ENCODE measurements at places on chromosomes 13 and 19. TPM values are rescaled to one million over a fixed set of nuclear protein-coding genes. Genes with fewer than 3 reads are reported as not detected.
A peak's percentile ranks its signal among the peaks of the same experiment; 100 is the strongest.

The BABAM1 gene
- total RNA-seq: 91.6 TPM

The MADCAM1 gene
- total RNA-seq: 1.1 TPM

The PDE4C gene
- total RNA-seq: 1.4 TPM

The LAIR1 gene
- total RNA-seq: 0.92 TPM

The C13orf46 gene
- 0.54 TPM for total RNA-seq

The ATP4B gene
- total RNA-seq: not detected

The LHFPL6 gene
- total RNA-seq: 19.0 TPM

The LILRB3 gene
- not detected for total RNA-seq

The KLK12 gene
- total RNA-seq: not detected

The CRLF1 gene
- total RNA-seq: 1.0 TPM

The YIPF2 gene
- 66.2 TPM for total RNA-seq

The IFT88 gene
- 28.5 TPM for total RNA-seq

The CCDC8 gene
- 51.7 TPM for total RNA-seq

The TMEM221 gene
- 6.0 TPM for total RNA-seq

The ZNF331 gene
- total RNA-seq: 19.5 TPM

The CERS4 gene
- total RNA-seq: 67.0 TPM

The ACP7 gene
- total RNA-seq: not detected

GRCh38 chr13:40235160-40235796, 431.2 kb downstream of the FOXO1 start:
- DNase-seq: no peak

GRCh38 chr19:23436944-23437343, 41.7 kb upstream of the ZNF91 start:
- no peak for DNase-seq

GRCh38 chr13:96000069-96000468, 53.1 kb downstream of the UGGT2 start:
- no peak for DNase-seq

DNA sequence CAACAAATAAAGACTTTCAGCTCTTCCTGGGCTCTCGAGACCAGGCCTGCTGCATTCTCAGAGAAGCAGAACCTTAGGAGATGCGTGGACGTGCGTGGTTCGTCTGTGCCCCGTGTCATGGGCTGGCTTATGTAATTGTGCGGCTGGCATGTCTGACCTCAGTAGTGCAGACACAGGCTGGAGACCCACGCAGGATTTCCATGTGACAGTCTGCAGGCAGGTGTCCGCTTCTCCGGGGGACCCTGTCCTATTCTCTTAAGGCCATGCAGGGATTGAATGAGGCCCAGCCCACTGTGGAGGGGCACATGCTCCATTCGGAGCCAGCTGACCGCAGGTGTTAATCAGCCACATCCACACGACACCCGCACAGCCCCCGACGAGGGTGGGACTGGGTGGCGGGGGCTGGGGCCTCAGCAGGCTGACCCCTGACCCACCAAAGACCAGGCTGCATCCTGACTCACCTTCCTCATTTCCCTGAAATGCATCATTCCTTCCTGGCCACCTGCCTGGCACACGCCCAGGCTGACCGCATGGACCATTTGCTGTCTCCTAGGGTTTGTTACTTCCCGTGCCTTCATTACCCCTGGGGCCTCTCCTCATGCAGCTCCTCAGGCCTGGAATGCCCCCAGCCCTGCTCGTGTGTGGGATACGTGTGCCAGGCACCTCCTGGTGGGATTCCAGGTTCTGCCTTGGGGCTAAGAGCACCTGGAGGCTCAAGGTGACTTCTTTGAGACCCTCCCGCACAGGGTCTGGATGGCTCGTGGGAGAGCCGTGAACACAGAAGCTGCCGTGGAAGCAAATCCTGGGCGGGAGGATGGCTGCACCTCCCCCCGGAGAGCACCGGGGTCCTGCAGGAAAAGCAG, 10.7 kb upstream of the MCF2L start:
- no peak for DNase-seq

DNA sequence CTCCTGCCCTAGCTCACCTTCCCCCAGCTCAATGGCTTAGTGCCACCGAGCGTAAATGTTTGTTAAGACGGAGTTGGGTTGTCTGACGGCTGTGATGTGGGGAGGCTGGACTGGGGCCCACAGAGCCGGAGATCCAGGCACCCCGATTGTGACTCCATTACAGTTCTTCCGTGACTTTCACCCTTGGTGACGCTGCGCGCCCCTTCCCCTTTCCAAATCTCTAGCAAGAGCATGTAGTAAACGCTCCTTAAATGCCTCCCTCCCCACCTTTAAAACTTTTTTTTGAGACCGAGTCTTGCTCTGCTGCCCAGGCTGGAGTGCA, 829 bp downstream of the REEP6 start:
- DNase-seq: no peak

GRCh38 chr19:13022111-13022858, 27.0 kb downstream of the NFIX start:
- no peak for DNase-seq

DNA sequence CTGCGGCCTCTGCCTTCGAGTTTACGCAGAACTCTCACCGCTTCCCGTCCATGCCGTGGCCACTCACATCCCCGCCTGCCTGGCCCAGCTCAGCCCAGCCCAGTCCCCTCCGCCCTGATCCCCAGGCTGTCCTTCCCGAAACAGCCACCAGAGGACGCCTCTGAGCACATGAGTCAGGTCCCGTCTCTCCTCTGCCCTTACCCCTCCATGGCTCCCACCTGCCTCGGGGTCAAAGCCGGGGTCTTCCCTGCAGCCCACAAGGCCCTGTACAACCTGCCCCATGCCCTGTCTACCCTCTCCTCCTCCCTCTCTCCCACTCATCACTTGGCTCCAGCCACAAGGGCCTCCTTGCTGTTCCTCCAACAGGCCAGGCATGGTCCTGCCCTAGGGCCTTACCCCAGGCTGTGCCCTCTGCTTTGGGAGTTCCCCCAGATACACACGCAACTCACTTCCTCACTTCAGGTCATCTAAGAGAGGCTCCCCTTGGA, 8.1 kb upstream of the SEMA6B start:
- peak; percentile 71 for DNase-seq

GRCh38 chr13:20833900-20834679, 60.3 kb upstream of the EEF1AKMT1 start:
- no peak for DNase-seq

GRCh38 chr19:16573925-16574324, 1.7 kb upstream of the SLC35E1 start:
- DNase-seq: no peak

GRCh38 chr19:40702337-40703012, 12.0 kb upstream of the NUMBL start:
- DNase-seq: peak; percentile 44

- DNase-seq: no peak
Observed at GRCh38 chr13:51317262-51317661, 22.2 kb upstream of the SERPINE3 start.

- DNase-seq: peak; percentile 54
Observed at GRCh38 chr19:29843180-29844051, 31.6 kb downstream of the CCNE1 start.

DNA sequence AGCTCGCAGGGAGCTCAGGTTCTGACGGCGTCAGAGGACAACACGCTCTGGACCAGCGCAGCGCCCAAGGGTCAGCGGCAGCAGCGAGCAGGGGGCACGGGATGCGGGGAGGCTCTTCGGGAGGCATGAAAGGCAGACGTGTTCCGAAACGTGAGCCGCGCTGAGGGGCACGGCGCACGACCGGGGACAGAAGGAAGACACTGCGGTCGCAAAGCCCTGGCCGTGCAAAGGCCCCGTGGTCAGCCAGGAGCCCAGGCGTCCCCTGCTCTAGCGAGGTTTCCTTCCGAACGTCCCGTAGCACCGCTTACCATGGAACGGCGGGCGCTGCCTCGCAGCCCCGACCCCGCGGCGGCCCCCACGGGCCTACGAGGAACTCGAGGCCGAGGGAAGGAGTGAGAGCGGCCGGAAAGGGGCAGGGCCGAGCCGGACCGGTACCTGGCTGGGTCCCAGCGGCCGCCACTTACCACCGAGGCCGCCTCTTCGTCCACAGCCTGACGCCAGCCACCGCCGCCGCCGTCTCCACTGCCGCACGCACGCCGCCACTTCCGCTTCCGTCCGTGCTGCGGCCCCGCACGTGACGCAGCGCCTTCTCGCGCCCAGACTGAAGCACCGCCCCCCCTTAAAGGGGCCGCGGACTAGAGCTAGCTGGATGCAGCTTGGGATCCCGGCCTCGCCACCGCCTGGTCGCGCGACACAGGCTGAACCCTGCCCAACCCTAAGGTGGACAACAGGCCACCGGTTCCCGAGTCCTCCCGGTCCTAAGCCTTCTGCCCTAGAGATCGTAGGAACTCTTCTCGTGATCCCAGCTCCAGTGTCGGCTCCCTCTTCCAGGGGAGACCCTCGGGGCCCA, 9.4 kb downstream of the ABHD17A start:
- DNase-seq: peak; percentile 76

GRCh38 chr13:58343076-58343475, 711.5 kb downstream of the PCDH17 start:
- no peak for DNase-seq

- no peak for DNase-seq
Observed at GRCh38 chr19:2387367-2388288, 27.6 kb downstream of the TMPRSS9 start.

- DNase-seq: no peak
Observed at GRCh38 chr13:100365680-100366079, 222.9 kb downstream of the GGACT start.

- DNase-seq: no peak
Observed at GRCh38 chr19:17582613-17583012, 27.2 kb downstream of the COLGALT1 start.

DNA sequence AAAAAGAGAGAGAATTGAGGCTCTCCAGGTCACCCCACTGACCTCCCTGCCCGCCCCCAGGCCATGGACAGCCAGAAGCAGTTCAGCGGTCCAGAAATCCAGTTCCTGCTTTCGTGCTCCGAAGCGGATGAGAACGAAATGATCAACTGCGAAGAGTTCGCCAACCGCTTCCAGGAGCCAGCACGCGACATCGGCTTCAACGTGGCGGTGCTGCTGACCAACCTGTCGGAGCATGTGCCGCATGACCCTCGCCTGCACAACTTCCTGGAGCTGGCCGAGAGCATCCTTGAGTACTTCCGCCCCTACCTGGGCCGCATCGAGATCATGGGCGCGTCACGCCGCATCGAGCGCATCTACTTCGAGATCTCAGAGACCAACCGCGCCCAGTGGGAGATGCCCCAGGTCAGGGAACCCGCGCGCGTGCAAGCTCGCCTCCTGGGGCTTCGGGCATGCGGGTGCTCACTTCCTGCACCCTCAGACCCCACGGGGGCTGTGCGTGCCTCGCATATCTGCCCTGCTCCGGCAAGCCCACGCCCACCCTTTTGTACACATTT, 56.6 kb downstream of the MAP4K1 start:
- DNase-seq: no peak

- no peak for DNase-seq
Observed at GRCh38 chr19:40294560-40294959, 9.4 kb upstream of the AKT2 start.

DNA sequence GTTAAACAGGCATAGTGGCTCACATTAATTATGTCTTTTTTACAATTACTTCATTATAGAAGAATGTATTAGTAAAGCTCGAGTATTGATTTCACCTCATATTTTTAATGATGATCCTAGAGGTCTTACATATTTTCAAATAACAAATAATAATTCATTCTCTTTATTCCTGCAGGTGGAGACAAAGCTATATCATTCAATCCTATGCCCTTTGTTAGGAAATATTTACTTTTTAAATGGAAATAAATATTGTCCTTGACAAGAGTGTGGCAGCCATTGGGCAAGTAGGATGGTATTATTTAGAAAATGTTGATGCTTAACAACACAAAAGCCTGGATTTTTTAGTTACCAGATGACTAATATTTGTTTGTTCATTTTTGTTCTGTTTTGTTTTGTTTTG, 127.6 kb downstream of the COG6 start:
- no peak for DNase-seq

DNA sequence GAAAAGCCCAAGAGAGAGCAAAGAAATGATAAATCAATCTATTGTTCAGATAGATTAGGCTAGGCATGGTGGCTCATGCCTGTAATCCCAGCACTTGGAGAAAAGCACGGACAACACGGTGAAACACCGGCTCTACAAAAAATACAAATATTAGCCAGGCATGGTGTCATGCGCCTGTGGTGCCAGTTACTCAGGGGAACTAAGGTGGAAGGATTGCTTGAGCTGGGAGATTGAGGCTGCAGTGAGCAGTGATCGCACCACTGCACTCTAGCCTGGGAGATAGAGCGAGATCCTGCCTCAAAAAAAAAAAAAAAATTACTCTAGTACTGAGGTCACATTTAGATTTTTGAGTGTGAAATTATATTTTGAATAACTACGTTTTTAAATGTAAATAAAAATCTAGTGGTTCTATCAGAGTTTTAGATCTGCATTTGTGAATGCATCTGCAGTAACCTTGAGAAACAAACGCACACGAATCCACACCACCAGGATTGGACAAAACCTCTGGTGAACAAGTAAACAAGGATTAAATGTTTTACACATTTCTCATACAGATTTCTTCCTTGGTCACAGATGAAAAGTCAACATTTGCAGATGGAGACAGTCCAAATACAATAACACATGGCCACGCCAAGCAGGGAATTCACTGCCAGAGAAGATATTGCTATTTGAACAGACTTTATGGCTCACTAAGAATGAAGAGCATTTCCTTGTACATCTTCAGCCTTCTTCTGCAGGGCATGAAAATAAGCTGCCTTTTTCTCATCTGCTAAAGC, 917.6 kb downstream of the PCDH9 start:
- no peak for DNase-seq

GRCh38 chr19:51777570-51778462, 16.8 kb downstream of the FPR2 start:
- DNase-seq: peak; percentile 54

- DNase-seq: no peak
Observed at GRCh38 chr13:110949628-110950027, 34.8 kb upstream of the ANKRD10 start.

DNA sequence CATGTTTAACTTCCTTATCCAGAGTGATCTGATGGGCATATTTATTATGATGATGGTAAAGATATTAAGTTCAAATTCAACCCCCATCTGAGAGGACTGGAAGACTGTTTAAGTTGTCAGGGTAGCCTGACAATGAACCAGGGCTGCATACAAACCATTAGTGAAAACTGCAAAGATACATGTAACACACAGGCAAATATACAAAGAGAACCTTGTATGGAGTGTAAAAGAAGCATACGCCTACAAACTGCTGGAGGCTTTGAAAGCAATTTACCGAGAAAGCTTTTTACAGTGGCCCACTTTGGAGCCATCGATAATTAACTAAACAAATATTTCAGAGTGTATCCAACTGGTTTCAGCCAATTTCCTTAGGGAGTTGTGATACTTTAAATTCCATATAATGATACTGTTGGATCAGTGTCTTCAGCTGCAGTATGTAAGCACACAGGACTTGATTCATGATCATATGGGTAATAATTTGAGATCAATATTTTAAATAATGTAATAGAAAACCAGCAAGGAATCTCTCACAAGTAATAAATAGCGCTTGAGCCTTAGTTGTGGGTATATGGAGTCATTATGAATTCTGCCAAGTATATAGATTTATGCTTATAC, 231.5 kb upstream of the SPRY2 start:
- DNase-seq: no peak

GRCh38 chr13:106533101-106533942, 2.1 kb downstream of the EFNB2 start:
- peak; percentile 54 for DNase-seq

Measured in mesothelial cell of epicardium (in vitro differentiated cells).